Stimulated activated CD8-positive, alpha-beta memory T cell treated with anti-CD3 and anti-CD28 coated beads, Interleukin-15, amount 100 ng/mL, for 1 hour (primary cell): ENCODE measurements at places on chromosomes 4 and X.

DNA sequence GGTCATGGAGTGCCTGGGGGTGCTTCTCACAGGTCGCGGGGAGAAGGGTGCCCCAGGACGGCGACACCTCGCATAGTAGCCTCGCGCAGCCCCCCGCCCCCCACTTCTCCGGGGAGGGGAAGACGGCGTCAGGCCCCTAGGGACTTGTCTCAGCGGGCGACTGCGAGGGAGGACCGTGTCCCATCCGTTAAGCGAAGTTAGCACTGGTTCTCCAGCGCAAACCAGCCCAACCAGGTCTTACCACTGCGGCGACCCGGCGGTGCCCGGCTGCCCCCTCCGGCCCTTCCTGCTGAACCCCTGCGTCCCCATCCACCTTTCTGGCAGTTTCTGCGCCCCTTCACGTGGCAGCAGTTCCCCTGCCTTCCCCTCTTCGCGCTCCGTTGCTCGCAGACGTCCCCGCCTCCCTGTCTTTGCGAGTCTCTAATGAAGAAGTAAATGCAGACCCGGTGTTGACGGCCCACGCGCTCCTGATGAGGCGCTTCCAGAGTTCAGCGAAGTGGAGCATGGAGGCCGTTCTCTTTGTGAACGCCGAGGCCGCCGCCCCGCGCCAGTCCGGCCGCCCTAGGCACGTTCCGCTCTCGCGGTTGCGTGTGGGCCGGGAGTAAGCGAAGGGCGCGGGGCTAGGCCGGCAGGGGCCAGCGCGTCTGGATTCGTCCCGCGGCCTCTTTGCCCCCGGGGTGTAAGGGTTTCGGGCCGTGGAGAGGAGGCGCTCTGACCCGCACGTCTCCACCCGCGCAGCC lies 3.0 kb downstream of the SLIT2 start:
- DNase-seq: no peak

DNA sequence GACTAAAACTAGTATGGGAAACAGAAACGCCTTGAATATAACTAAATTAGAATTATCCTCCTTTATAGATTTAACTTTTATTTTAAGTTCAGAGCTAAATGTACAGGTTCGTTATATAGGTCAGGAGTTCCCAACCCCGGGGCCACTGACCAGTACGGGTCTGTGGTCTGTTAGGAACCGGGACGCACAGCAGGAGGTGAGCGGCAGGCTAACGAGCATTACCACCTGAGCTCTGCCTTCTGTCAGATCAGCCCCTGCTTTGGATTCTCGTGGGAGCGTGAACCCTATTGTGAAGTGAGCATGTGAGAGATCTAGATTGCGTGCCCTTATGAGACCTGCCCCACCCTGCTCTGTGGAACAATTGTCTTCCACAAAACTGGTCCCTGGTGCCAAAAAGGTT lies 51.0 kb downstream of the FAT4 start:
- no peak for DNase-seq

DNA sequence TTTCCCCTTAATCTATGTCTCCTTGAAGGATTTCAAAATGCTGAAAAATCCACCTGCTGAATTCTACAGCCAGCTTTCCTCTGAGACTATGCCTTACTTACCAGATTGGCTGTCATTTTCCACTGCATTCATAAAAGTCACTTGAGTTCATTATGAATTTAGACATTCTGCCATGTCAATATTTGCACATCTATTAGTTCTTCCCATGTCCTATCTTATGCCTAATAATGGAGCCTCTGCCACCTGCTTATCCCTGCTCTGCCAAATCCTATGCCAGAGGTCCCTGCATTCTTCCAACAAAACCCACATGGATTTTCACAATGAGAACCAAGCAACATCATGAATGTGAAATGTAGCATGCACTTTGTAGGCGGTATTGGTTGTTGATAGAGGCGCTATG lies 42.6 kb downstream of the GASK1B start:
- no peak for DNase-seq

GRCh38 chrX:111445485-111445884 lies 33.5 kb upstream of the DCX start:
- DNase-seq: no peak

DNA sequence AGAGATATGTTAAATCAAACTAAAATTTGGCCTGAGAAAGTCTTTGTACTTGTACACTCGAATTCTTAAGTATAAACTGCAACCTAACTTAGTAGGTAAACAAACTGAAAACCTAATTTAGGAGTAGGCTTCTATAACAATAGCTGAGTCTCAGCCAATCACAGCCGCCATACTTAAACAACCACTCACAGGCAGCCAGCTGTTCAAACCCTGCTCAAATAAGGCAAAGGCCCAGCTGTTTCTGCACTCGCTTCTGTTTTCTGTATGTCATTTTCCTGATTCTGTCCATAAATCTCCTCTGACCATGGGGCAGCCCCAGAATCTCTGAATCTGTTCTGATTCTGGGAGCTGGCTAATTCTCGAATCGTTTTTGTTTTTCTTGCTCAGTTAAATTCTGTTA lies 7.8 kb upstream of the PLS3 start:
- no peak for DNase-seq

DNA sequence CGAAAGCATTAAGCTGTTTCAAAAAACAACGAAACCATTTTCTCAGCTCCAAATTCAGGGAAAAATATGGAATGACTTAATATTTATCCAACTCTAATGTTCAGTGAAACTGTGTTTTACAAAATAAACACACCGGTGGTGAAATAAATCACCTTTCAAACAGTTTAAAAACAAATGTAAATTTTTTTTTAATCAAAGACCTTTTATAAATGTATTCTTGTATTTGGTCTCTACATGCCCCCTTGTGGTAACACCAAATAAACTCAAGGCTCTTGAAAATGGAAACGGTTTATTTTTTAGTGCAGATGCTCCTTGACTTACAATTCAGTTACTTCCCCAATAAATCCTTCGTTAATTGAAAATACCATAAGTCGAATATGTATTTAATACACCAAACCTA lies 45.8 kb upstream of the ITM2A start:
- no peak for DNase-seq

DNA sequence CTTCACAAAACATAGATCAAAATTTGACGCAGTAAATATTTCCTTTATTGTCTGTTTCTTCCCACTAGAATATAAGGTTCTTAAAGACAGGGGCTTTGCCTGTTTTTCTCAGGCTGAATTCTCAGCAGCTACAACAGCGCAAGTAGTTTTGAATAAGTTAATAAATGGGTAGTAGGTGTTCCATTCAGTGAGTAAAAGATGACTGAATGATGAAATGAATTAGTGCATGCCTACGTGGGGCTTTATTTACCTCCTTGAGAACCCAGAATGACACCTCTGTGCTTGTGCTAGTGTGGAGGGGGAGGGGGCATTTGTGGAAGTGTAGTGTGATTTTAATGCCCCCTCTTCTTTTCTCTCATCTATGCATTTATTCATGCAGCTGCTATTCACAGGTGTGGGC lies 278.9 kb downstream of the FBXW7 start:
- DNase-seq: no peak

DNA sequence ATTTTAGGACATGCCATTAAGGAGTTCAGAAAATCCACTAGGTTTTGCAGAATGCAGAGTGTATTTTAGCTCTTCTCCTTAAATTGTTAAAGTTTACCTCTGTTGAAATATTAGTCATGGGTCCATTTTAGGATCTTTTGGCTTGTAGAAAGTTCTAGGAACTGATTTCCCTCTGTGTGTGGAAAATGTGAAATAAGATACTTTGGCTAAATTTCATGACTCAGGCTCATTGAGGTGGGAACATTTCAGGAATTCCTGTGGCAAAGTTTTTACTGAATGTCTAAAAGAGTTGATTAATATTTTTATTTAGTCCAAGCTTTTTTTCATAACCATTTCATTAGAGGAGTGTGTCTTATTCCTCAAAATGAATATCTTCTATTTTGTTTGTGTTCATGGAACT lies 7.0 kb downstream of the FHIP1A start:
- no peak for DNase-seq

DNA sequence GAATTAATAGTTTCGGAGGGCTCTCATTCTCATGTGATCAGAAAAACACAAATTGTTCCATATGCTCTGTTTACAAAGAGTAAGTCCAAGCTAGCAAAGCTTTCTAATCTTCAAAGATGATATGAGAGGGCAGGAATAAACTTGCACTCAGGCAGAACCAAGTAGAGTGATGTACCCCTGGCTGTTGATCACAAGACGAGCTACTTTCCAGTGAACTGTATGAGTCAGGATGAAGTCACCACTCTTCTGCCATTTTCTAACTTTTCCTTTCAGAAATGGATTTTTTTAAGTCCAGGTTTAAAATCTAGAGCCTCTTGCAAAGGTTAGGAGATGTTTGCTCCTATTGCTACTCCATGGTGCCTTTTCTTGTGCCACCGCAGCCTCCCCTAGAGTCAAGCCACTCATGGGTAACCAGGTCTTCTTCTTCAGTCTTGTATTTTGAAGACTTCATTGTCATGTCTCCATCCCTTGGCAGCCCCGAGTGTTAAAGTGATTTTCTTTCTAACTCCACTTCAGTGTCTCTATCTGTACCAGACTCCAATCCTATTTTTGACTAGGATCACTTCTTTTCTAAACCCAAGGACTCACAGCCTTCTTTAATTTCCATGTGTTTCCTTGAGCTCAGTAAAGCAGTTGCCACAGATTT lies 171.9 kb upstream of the GALNT7 start:
- DNase-seq: no peak

- DNase-seq: no peak
These were observed 47.4 kb downstream of the NRK start for GRCh38 chrX:105869701-105870100.

DNA sequence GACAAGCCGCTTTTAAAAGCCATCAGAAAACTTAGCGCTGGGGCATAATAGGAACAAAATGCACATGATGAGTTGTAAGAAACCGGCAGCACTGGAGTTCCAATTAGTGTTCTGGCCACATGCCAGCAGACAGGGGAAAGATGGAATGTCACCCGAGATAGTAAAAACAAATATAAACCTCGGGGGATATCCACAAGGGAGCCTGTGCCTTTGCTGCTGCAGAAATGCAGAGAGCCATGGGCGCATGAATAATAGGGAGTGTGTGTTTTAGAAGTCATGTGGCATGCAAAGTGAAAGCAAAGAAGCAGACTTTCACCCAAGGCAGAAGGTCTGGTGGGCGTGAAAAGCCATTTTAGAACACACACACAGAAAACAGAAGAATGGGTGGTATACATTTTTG lies 19.1 kb downstream of the GPRASP3 start:
- DNase-seq: no peak

DNA sequence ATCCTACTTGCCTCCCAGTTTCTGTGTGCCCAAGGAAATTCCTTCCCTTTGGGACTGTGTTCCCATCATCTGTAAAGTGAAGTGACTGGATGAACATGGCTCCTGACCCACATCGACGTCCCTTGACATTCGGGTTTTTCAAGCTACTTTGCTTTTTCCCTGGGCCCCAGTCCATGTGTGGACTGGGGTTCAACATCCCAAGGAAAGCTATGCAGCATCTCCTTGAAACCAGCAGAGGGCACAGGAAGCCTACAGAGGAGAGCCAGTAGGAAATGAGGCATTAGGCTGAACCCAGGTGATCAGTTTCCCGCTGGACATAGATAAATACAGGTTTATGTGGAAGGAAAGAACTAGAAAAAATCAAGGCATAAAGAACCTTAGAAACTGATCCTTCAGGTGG lies 145.1 kb upstream of the ARHGEF9 start:
- no peak for DNase-seq

- DNase-seq: no peak
These were observed 314.2 kb upstream of the IGFBP7 start for GRCh38 chr4:57424232-57424897.

DNA sequence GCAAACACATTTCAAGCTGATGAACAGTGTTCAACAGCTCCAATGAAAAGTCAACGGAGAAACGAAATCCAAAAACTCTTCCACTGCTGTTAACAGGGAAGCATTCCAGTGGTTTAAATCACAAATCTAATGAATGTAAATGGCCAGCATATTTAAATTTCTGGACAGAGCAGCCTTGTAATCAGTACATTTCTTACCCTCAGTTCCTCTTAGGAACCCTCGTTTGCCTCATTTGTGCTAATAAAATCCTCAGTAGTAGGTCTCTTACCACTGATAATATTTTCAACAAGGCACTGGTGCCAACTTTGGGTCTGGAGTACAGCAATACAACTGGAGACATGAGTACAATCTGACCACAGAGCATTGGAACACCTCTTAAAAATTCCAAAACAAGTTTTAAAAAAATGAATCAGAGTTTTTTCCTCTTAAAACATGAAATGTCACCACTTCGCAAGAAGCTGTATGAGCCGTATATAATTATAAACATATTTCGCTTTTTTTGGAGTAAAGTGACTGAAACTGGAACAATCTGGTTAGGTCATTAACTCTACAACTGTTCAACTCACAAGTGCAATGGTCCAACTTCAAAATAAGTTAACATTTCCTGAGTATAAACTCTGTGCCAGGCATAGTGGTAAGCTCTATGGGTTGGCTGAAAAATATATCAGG lies 211.2 kb downstream of the CPEB2 start:
- DNase-seq: no peak

GRCh38 chr4:24089851-24090534 lies 200.1 kb upstream of the PPARGC1A start:
- DNase-seq: no peak

DNA sequence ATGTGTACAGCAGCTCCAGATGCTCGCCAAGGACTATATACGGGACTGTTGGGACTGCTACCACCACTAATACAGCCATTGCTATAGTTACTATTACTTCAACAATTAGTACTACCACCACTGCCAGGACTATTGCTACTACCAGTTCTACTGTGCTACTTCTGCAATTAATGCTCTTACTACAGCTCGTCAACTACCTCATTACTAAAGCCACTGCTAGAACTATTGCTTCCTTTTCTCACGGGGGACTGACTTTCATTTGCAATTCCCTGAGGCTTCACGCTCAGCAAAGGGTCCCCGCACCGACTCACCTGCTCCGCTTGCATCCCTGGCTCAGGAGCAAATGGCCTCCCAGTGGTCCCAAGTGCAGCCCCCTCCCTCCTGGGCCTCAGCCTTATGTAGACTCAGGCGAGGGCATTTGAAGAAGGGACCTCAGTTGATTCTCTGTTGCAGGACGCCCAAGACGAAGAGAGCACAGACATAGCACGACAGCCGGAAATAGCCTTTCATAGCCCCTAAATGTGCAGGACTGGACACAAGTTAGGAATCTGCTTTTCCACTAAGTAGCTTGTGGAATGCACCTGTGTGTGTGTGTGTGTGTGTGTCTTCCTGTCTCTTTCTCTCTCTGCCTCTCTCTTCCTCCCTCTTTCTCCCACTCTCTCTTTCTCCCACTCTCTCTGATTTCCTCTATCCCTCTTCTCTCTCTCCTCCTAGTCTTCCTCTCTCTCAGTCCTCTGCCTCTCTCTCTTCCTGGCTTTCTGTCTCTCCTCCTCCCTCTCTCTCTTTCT lies 294.8 kb downstream of the ASMT start:
- DNase-seq: no peak

GRCh38 chr4:30828264-30828926 lies 108.2 kb downstream of the PCDH7 start:
- DNase-seq: no peak
